ENCODE measurements at places on chromosomes 7 and 10. TPM values are rescaled to one million over a fixed set of nuclear protein-coding genes. Genes with fewer than 3 reads are reported as not detected.
A peak's percentile ranks its signal among the peaks of the same experiment; 100 is the strongest.

MRLN gene
- not detected for total RNA-seq

SH2B2 gene
- 0.67 TPM for total RNA-seq

DNA sequence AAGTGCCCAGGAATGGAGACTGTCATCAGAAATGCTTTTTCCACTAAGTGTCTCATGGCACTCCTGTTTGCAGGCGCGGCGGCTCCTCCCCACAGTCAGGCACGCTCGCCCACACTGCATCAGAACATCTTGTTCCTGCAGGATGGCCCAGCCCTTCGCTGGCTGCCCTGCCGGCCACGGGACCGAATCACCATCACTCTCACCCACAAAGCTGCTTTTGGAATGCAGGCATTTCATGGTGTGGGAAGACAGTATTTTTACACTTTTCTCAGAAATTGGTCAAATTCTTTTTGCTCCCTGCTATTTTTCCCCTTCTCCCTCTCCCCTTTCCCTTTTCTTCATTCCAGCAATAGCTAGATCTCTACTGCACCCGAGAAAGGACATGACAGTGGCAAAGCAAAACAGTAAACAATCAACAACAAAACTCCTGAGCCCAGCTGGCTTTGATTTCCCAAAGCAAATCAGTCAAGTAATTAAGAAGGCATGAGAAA lies 176.1 kb upstream of the TNS3 start:
- DNase-seq = peak; percentile 70

RET gene
- 6.6 TPM for total RNA-seq

GRCh38 chr10:103576862-103577261 lies 83.4 kb downstream of the NEURL1 start:
- no peak for DNase-seq

DNA sequence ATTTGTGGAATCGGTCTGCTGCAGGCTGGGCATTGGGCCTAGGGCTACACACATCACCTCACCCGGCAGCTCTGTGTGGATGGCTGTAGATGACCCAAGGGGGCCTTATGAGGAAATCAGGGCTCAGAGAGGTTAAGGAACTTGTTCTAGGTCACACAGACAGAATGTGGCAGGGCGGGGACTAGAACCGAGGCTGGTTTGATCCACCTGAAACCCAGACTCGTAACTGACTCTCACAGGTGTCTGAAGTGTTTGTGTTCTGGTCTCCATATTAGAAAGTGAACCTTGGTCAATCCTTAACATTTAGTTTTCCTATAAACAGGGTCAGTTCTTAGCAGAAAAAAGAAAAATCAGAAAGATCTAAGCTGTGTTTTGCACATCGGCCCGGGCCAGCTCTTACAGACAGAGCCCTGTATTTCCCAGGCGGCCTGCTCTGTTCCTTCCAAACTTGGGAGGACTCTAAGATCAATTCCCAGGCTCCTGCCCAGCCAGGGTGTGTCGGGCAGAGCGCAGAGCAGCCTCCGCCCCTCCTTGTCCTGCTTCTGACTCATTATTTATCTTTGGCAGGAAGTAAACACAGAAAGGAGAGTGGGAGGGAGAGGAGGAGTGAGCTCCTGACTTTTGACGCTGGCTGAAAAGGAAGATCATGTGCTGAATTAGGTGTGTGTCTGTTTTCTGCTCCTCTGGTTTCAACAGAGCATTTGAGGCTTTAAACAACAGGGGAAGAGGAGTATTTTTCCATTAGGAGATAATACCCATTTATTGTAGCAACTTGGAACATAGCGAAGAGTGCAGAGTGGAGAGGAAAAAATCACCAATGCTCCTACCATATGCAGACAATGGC lies 74.1 kb downstream of the TACC2 start:
- DNase-seq = peak; percentile 88

GRCh38 chr10:28733245-28733644 lies 55.9 kb downstream of the BAMBI start:
- DNase-seq = no peak

- no peak for DNase-seq
These were observed 75.9 kb upstream of the YAE1 start for GRCh38 chr7:39490296-39490695.

DNA sequence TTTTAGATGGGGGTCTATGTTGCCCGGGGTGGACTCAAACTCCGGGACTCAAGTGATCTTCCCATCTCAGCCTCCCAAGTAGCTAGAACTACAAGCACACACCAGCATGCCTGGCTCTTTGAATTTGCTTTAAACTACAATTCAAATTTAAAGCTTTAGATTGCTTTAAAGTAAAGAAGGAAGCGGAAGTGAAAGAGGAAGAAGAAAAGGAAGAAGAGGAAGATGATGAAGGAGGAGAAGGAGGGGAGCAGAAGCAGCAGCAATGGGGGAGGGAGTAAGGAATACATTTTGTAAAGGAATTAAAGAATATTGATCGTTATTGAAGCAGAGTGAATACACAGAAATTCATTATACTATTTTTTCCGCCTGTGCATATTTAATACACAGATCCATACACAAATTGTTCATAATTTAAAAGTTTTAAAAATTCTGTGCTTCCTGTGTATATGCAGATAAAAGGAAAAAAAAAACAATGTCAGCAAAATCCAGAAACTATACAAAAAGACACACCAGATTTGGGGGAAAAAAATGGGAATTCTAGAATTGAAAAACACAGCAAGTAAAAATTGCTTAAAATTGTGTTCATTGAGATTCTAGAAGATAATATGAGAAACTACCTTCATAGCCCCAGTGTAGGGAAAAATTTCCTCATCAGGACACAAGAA lies 60.8 kb upstream of the KCNMA1 start:
- no peak for DNase-seq

GRCh38 chr7:132410385-132410784 lies 165.9 kb downstream of the PLXNA4 start:
- DNase-seq = peak; percentile 56

DNA sequence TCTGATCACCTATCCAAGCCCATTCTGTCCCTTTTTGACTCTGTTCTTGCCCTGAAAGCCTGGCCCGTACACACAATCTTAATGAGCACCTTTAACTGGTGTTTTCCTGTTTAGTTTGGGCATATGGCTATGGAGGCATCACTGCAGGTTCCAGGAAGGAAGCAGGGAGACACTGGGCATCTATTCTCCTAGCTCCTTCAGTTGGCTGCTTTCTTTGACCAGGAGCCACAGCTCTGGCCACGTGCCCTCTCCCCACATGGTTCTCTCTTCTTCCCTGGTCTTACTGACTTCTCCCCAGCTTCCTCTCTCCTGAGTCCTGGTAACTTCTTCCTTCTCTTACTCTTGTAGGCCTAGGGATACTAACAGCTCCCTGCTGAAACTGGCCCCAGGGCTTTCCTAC lies 144.4 kb downstream of the CREB5 start:
- DNase-seq = no peak

- DNase-seq = no peak
These were observed 6.8 kb downstream of the ZNF398 start for GRCh38 chr7:149154056-149154455.

GRCh38 chr7:85065306-85065705 lies 121.5 kb downstream of the SEMA3D start:
- no peak for DNase-seq

C10orf95 gene
- total RNA-seq = not detected

UCMA gene
- not detected for total RNA-seq

WNT2 gene
- not detected for total RNA-seq

DNA sequence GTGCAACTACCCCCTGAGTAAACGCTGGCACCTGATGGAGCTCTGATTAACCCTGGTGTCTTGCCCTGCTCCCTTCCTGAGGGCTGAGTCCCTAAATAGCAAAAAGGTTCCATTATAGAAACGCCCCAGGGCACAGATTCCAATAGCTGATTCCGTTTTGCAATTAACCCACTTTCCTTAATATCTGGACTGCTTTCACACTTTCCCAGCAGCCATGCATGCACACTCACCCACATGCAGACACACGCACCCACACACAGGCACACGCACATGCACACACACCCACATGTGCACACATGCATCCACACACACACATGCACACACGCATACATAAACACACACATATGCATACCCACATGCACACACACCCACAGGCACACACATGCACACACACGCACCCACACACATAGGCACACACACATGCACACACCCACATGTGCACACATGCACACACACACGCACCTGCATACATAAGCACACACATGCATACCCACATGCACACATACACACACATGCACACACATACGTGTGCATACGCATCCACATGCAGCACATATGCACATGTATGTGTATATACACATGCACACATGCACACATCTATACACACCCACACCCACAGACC lies 129.3 kb downstream of the PAXIP1 start:
- DNase-seq = peak; percentile 17

BLNK gene
- 0.73 TPM for total RNA-seq

- no peak for DNase-seq
These were observed 66.0 kb upstream of the LRRC4 start for GRCh38 chr7:128097211-128097731.

DNA sequence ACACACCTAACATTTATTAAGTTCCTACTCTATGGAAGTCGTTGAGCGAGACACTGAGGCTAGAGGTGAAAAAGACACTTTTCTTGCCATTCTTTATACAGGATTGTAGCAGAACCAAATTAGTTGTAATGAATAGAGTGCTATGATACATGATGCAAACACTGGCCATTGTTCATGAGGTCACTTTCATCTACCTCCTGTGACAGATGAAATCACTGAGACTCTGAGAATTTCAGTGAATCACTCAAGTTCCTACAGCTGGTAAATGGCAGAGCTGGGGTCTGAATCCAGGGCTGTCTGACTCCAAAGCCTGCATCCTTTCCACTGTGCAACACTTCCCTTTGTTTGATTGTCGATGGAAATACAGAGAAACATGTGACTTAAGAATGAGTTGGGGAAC lies 657.6 kb downstream of the LRMDA start:
- no peak for DNase-seq

GIMAP5 gene
- 8.5 TPM for total RNA-seq

- no peak for DNase-seq
These were observed 14.2 kb downstream of the UCMA start for GRCh38 chr10:13219685-13220670.

UPP1 gene
- 20.3 TPM for total RNA-seq

PDZD8 gene
- 16.6 TPM for total RNA-seq

FERD3L gene
- total RNA-seq = not detected

DNA sequence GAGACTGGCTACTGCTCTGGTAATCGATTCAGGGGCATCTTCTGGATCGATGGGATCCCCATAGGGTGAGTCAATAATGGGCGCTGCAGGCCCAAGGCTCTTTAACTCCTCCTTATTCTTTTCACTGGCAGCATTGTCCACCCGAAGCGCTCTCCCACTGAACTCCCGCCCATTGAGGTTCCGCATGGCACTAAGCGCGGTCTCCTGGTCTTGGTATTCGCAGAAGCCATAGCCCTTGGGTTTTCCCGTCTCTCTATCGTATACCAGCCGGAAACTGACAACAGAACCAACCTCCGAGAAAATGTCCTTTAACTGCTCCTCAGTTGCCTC lies 285 bp downstream of the CSTF2T start:
- DNase-seq = peak; percentile 43

- DNase-seq = no peak
These were observed 23.3 kb downstream of the FZD1 start for GRCh38 chr7:91287371-91288084.

GRCh38 chr7:93927585-93927984 lies 6.0 kb downstream of the GNG11 start:
- no peak for DNase-seq

- no peak for DNase-seq
These were observed 311.2 kb downstream of the RNLS start for GRCh38 chr10:88271761-88272543.

- DNase-seq = no peak
These were observed 147.1 kb downstream of the WDR11 start for GRCh38 chr10:120998251-120998650.

DNA sequence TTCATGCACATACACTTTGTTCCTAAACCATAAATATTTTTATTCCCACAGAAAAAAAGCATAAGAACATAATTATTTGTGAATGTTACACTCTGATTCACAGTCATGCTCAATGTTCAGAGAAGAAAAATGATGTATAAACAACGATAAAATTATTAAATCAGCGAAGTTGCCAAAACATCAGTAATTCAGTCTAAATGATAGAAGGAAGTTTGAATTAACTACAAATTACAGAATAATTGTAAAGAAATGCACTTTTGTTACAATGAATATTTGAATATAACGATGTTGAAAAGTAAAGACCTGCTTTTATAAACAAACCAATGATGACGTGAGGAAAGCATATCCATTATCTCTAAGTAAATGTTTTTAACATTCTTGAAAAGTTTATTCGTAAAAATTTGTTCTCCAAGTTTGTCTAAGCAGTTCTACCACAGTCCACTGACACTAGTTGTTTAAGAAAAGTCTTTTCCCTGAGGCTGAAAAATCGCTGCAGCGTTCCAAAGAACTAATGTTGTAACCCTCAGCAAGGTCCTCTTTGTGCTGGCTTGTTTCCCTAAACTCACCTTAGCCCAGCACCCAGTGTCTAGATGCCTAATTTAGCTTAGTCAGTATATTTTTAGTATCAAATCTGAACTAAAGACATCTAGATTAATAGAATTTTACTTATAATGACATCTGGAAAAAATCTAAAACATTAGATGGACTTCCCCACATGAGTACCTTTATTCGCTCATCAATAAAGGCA lies 30.4 kb downstream of the TSPAN12 start:
- no peak for DNase-seq

ZNF467 gene
- total RNA-seq = 5.2 TPM

DNA sequence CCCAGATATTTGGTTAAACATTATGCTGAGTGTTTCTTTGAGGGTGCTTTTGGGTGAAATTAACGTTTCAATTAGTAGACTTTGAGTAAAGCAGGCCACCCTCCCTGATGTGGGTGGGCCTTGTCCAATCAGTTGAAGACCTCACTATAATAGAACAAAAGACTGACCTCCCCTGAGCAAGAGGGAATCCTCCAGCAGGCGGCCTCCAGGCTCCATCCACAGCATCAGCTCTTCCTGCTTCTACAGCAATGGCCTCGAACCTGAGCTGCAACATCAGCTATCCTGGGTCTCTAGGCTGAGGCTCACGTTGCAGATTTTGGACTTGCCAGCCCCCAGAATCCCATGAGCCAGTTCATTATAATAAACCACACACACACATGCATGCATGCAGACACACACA lies 104.2 kb downstream of the PFKFB3 start:
- no peak for DNase-seq

MRPL43 gene
- 55.4 TPM for total RNA-seq

DNA sequence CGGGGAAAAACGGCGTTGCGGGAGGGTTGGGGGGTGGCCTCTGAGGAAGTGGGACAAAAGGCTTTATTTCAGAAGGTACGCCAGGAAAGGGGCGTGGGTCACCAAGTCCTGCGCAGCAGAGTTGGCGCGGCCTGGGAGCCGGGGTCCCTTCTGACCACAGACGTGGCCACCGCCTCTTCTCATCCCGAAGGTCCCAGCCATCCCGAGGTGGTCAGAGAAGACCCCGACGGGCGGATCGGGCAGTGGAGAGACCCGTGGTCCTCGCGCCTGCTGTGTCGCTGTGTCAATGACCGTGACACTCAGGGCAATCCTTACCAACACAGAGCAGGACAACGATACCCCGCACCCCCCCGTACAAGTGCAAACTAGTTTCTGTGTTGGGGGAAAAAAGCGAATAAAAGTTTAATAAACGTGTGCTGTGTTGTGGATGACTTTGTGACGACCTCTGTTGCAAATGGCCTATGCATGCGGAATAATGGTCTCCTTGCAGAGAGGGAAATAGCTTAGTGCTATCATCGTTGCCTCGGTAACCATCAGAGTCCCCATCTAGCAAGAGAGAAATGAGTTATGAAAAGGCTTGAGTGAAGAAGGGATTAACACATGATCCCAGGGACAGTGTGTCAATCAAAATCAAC lies 19.4 kb upstream of the GATA3 start:
- no peak for DNase-seq

SPDYE2 gene
- not detected for total RNA-seq
